Activated T-cell treated with anti-CD3 and anti-CD28 coated beads for 1 hour (primary cell): ENCODE measurements at places on chromosomes 12 and 14.

DNA sequence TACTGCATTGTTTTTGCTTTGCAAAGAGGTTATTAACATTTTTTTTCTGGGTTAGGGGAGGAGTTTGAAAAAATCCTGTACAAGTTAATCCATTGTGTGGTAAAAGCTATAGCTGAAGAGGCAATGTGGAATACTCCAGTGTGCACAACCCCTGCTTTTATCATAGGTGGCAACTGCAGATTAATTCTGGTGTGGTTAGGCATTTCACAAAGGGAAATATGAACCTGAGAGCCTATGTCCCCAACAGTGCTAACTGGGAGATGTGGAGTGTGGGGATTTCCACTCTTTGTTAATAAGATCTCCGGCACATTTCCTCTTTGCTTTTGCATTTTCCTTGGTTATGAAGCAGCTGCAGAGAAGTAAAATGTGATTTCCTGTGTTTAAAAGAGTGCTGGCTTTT is 33.6 kb downstream of the PRORP start:
- DNase-seq: no peak

DNA sequence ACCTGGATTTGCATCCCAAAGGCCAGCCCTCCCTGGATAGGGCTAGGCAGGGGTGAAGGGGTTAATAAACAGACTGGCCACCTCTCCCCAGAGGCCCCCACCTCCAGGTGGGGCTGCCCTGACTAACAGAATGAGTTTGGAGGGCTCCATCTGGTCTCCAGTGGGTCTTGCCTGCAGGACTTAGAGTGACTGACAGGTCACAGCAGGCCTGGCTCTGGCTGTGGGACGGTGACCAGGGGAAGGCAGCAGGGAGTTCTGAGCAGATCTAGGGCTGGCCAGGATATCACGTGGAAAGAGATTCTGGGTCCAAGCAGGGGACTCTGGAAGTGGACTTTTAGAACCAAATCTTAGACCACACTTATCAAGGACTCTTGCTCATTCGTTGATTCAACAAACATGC is 40.9 kb upstream of the LHX5 start:
- no peak for DNase-seq

- no peak for DNase-seq
Observed at GRCh38 chr12:70948236-70948975, 27.9 kb upstream of the PTPRR start.

DNA sequence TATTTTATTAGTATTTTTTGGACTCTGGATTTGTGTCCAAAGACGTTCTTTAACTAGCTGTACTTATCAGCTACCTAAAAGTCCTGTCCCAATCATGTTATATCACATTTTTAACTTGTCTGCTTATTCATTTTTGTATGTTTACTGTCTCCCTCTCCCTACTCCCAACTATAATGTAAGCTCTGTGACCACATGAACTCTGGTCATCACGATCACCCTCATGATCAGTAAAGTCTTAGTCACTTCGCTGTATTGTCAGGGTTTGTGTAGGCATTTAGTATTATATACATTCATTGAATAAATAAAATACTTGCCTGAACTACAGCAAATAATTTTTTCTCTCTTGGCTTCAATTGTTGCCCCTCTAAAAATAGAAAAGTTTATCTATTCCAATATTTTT is 211.0 kb downstream of the PIK3C2G start:
- no peak for DNase-seq

DNA sequence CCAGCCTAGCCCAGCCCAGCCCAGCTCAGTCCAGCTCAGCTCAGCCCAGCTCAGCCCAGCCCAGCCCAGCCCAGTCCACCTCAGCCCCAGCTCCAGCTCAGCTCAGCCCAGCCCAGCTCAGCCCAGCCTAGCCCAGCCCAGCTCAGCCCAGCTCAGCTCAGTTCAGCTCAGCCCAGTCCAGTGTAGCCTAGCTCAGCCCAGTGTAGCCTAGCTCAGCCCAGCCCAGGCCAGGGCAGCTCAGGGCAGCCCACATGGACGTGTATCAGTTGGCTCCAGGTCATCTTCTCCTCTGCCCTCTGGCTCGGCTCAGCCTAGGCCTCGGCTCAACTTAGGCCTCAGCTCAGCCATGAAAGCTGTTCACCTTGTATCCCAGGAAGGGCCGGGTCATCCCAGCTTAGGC is 64.7 kb downstream of the TMEM121 start:
- no peak for DNase-seq

DNA sequence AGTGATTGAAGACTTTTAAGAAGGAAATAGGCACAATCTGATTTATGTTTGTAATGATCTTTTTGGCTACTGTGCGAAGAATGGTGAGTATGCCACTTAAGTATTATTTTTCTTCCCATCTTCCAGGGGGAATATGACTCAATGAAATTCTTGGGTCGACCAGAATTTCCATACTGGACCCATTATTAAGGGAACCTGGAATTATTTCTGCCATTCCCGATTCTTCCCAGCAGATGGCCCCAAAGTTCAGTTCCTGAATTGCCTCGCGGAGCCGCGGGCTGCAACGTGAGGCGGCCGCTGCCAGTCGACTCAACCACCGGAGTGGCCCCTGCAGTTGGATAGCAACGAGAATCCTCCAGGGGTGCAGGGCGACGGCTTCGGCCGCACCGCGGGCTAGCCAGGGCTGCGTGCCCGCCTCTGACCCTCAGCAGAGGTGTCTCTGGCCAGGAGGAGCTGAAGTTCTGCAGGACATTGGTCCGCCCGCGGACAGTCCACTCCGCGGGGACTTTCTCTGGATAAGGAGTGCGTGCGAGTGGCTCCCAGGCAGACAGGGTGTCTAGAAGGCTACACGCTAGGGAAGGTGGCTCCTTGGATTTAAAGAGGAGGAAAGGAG is 628 bp upstream of the TSHR start:
- peak; percentile 66 for DNase-seq

DNA sequence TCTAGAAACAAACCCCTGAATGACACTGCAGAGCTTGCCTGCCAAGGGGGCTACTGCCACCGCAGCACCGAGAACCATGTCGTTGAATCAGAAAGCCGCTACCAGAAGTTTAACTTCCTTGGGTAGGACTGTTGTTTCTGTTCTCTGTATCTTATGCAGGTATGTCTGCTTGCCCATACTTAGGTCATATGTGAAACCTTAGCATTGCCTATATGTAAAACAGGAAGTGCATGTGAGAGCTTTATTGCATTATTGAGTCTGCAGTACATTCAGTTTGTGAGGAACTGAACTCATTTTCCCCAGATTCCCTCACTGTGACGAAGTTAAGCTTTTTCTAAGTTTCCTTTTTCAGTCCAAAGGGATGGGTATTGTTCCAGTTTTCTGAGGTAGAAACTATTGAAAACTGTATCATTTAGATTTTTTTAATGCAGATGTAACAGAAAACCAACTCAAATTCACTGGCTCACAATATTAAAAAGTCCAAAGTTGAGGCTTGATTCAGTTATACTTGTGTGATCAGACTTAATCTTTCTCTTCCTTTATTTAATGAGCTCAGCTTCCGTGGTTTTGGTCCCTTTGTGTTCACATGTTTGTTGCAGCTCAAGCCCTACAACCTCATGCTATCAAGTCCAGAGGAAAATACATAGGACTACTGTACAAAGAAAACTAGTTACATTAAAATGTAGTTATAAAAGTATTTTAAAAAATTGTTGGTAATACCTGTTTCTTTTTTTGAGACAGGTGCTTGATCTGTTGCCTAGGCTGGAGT is 6.9 kb downstream of the FBXO34 start:
- DNase-seq: no peak

DNA sequence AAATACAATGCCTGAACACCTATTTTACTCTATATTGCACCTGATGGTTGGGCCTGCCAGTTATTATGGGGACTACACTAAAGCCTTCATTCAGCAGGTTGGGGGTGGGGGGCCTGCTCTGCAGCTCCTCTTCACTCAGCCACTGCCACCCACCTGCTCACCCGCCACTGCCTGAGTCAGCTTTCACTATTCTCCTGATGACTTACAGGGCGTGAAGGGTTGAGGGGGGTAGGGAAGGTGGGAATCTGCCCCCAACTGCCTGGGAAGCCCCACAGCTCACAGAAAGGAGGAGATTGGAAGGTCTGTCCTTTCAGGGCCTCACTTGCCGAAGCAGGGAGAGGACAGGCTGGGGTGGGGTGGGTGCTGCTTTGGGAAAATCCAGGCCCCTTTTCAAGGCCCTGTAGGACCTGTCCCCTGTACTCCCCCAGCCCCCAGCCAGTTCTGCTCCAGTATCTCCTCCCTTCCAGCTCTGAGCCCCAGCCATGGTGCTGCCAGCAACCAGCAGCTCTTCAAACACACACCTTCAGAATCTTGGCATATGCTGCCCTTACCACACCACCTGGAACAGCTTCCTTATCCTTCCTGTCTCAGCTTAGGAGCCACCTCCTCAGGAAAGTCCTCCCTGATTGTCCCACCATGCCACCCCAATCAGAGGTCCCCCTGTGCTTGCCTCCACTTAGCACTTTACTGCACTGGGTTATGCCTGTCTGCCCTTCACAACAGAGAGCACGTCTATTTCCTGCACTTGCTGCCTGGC is 33.1 kb downstream of the IRF2BPL start:
- DNase-seq: no peak

- no peak for DNase-seq
Observed at GRCh38 chr14:105666420-105666819, 140.0 kb downstream of the TMEM121 start.

GRCh38 chr14:99925471-99925870 is 132.3 kb downstream of the EML1 start:
- DNase-seq: no peak

DNA sequence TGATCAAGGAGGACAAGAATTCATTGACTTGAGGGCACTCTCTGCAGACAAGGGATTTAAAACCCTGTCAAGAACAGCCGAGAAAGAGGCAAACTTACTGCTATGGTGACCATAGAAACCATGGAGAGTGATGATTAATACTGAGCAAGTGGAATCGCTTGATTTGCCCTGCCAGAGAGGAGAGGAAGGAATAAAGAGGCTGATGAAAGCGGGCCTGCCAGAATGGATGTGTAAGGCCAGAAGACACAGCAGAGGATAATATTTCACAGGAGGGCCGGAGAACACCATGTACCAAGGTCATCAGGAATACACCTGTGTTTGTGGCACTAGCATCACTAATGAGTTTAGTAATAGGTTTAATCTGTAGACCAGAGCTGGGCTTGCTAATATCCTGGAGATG is 221.8 kb upstream of the DCN start:
- no peak for DNase-seq

GRCh38 chr12:101670007-101670671 is 27.3 kb upstream of the CHPT1 start:
- no peak for DNase-seq

DNA sequence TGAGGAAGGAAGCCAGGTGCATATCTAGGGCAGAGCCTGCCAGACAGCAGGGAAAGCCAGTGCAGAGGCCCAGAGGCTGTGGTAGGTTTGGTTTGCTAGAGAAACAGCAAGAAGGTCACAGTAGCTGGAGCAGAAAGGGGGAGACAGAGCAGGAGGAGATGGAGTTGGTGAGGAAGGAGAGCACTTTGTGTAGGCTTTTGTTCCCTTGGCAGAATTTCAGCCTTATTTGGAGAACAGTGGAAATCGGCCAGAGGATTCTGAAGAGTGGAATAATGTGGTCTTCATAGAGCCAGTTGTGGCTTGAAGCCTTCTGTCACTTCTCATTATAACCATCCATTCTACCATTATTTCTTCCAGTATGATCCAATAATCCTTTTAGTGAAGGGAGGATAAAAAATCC is 212.9 kb upstream of the FAR2 start:
- no peak for DNase-seq

GRCh38 chr12:8562310-8562709 is 21.6 kb upstream of the CLEC4E start:
- DNase-seq: no peak

DNA sequence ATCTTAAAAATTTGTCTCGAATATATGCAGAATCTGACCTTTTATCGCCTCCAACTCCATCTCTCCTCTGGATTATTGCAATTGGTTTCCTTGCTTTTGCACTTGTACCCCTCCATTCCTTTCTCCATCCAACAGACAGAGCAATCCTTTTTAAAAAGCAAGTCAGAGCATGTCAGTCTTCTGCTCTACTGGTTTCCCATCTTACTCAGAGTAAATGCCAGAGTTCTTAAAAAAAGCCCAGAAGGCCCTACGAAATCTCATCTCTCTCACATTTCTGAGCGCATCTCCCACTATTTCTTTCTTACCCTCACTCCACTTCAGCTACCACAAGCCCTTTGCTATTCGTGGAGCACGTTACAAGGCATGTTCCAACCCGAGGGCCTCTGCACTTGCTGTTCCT is 236.9 kb upstream of the DDHD1 start:
- DNase-seq: no peak

- no peak for DNase-seq
Observed at GRCh38 chr12:1504304-1504894, 90.0 kb downstream of the FBXL14 start.

DNA sequence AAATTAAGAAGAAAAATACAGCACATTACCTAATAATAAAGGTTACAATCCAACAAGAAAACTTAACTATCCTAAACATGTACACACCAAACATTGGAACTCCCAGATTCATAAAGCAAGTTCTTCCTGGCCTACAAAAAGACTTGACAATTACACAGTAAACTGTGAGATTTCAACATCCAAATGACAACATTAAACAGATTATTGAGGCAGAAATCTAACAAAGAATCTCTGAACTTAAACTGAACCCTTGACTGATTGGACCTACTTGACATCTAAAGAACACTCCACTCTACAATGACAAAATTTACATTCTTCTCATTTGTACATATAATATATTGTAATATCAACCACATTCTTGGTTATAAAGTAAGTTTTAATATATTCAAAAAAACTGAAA is 1341.3 kb downstream of the LRFN5 start:
- DNase-seq: no peak

- no peak for DNase-seq
Observed at GRCh38 chr12:12217018-12217359, 49.9 kb downstream of the LRP6 start.

GRCh38 chr12:71469258-71469750 is 29.7 kb downstream of the LGR5 start:
- no peak for DNase-seq

GRCh38 chr12:110971189-110971920 is 51.0 kb upstream of the MYL2 start:
- no peak for DNase-seq

GRCh38 chr12:30155001-30155730 is 371.4 kb upstream of the TMTC1 start:
- no peak for DNase-seq

- no peak for DNase-seq
Observed at GRCh38 chr14:99968191-99968920, 96.9 kb upstream of the EVL start.

- no peak for DNase-seq
Observed at GRCh38 chr12:2961705-2962104, 2.5 kb downstream of the TEAD4 start.

GRCh38 chr14:69346710-69347109 is 51.4 kb downstream of the ERH start:
- DNase-seq: no peak

GRCh38 chr12:119036878-119037825 is 55.8 kb downstream of the SRRM4 start:
- DNase-seq: no peak

- no peak for DNase-seq
Observed at GRCh38 chr12:54126696-54127537, 61.9 kb downstream of the SMUG1 start.
